ENCODE measurements at places on chromosomes 16 and 17.

DNA sequence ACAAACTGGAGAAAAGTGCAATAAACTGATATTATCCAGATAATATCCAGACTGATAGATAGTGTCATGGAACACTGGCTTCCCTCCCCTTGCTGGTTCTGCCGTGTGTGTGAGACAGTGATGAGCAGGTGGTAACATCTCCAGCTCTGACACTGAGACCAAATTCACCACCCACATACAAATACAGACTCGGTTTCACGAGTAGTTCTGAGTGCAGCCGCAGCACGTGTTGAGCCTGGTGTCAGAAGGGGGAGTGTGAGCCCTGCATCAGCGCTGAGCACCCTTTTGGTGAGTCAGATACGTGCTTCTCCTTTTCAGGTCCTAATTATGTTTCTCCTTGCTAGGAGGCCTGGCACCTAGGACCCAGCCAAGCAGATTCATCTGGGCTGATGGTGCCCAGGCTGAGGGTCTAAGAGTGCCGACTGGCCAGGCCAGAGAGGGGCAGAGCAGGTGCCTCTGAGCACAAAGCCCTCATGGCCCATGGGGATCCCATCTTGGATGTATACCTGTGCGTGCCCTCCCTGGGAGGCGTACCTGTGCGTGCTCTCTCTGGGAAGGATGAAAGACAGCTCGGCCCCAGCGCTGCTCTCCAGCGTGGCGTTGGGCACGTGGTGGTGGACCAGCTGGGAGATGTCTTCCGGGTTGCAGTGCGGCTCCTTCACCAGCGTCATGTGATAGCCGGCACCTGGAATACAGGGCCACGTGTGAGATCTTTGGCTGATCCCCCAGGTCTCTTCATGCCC lies 27.3 kb upstream of the RNPS1 start:
- H3K27me3 ChIP-seq, result no peaks in the 10 kb centered on the region
- H3K27ac ChIP-seq, result no peak overlapping the region
- peaks cover 10% of the 10 kb centered on the region for H3K4me1 ChIP-seq
- H3K36me3 ChIP-seq, result no peaks in the 10 kb centered on the region
- H3K4me3 ChIP-seq, result no peak overlapping the region
- DNase-seq, result no peak

GRCh38 chr17:34207572-34207971 lies 47.5 kb upstream of the CCL2 start:
- DNase-seq, result no peak
- H3K27me3 ChIP-seq, result peaks cover 17% of the 10 kb centered on the region
- no peak overlapping the region for H3K4me3 ChIP-seq
- no peak overlapping the region for H3K27ac ChIP-seq
- no peaks in the 10 kb centered on the region for H3K36me3 ChIP-seq

GRCh38 chr17:48541036-48541576 lies 3.8 kb downstream of the HOXB2 start:
- peaks cover 73% of the 10 kb centered on the region for H3K27me3 ChIP-seq
- H3K27ac ChIP-seq, result peak overlapping the region; percentile 94
- H3K36me3 ChIP-seq, result peaks cover 24% of the 10 kb centered on the region
- no peak for DNase-seq
- H3K4me3 ChIP-seq, result peak overlapping the region; percentile 100

DNA sequence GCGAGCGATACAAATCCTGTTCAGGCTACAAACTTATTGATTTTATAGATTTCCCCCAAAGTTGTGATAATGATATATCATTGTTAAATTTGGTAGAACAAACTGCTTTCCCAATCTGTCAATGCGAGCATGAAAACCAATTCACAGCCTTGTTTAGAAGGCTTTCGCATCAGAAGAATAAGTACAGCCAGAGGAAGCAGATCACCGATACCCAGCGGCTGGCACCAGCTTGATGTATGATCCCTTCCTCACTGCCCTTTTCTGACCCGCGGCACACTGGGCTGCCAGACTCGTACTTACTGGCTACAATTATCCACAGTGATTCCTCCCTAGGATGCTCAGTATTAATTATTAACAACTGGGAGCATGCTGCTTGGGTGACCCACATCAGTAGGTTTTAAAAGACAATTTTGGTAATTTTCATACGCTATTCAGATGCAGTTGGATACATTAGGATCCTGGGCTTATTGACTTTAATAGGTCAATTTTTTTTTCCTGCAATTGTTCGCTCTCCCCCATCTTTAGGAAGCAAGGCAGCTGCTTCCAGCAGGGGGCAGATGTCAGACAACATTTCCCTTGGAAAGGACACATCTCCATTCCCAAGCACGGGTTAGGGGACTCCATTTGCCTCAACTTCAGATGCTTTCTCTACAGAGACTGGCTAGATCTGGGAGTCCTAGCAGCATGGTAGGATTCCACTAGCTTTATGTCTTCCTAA lies 582.7 kb upstream of the PSMD7 start:
- no peak for DNase-seq
- H3K4me3 ChIP-seq, result no peak overlapping the region
- no peaks in the 10 kb centered on the region for H3K27me3 ChIP-seq
- H3K4me1 ChIP-seq, result no peaks in the 10 kb centered on the region

- DNase-seq, result no peak
- H3K36me3 ChIP-seq, result no peaks in the 10 kb centered on the region
- H3K27ac ChIP-seq, result no peak overlapping the region
- H3K4me3 ChIP-seq, result no peak overlapping the region
- peaks cover 46% of the 10 kb centered on the region for H3K4me1 ChIP-seq
- peaks cover 80% of the 10 kb centered on the region for H3K27me3 ChIP-seq
These were observed 352 bp upstream of the VMO1 start for GRCh38 chr17:4786516-4786915.

GRCh38 chr17:71316176-71316897 lies 804.5 kb upstream of the SOX9 start:
- no peaks in the 10 kb centered on the region for H3K4me1 ChIP-seq
- no peaks in the 10 kb centered on the region for H3K27me3 ChIP-seq
- no peak overlapping the region for H3K27ac ChIP-seq
- no peak overlapping the region for H3K4me3 ChIP-seq
- no peak for DNase-seq

GRCh38 chr17:42657824-42658588 lies 1.1 kb upstream of the TUBG2 start:
- peaks cover 38% of the 10 kb centered on the region for H3K27me3 ChIP-seq
- no peak for DNase-seq
- H3K36me3 ChIP-seq, result no peaks in the 10 kb centered on the region
- peak overlapping the region; percentile 80 for H3K4me3 ChIP-seq

DNA sequence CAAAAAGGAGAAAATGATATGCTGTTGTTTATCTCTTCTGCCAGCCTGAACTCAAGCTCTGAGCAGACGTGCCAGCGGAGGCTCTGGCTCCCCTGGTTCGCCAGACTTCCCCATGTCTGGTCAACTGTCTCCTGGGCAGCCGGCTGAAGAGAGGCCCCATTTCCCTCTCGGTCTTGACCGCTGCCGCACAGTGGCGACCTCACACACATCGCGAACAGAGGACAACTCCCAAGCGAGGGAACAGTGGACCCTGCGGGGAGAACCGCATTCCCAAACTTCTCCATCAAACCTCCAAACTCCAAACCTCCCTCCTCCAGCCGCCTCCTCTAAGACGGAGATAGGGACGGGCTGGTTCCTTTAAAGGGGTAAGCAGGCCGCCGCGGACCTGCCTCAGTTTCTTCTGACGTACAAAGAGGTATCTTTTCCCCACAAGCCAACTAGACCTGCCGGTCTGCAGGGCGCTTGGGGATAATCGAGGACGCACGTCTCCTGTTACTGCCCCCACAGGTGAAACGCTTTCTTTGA lies 24.9 kb upstream of the RFFL start:
- H3K4me1 ChIP-seq, result peaks cover 54% of the 10 kb centered on the region
- peak; percentile 27 for DNase-seq
- no peaks in the 10 kb centered on the region for H3K27me3 ChIP-seq
- peak overlapping the region; percentile 89 for H3K27ac ChIP-seq

GRCh38 chr16:88553739-88554138 lies 16.5 kb upstream of the ZC3H18 start:
- peaks cover 69% of the 10 kb centered on the region for H3K27me3 ChIP-seq
- H3K27ac ChIP-seq, result no peak overlapping the region
- no peak overlapping the region for H3K4me3 ChIP-seq
- DNase-seq, result no peak
- peaks cover 22% of the 10 kb centered on the region for H3K4me1 ChIP-seq

- no peaks in the 10 kb centered on the region for H3K36me3 ChIP-seq
- no peak overlapping the region for H3K27ac ChIP-seq
- H3K4me1 ChIP-seq, result no peaks in the 10 kb centered on the region
- no peak overlapping the region for H3K4me3 ChIP-seq
- no peaks in the 10 kb centered on the region for H3K27me3 ChIP-seq
- DNase-seq, result no peak
These were observed 210.6 kb upstream of the KCNJ16 start for GRCh38 chr17:69864462-69864861.

- no peak for DNase-seq
- no peak overlapping the region for H3K27ac ChIP-seq
- no peaks in the 10 kb centered on the region for H3K27me3 ChIP-seq
- H3K4me1 ChIP-seq, result peaks cover 16% of the 10 kb centered on the region
- H3K4me3 ChIP-seq, result no peak overlapping the region
- peaks cover 55% of the 10 kb centered on the region for H3K36me3 ChIP-seq
These were observed 41.0 kb downstream of the PTRH2 start for GRCh38 chr17:59666235-59666634.

Data from activated naive CD4-positive, alpha-beta T cell treated with anti-CD3 and anti-CD28 coated beads, Interleukin-2, amount 10 ng/mL, durations not matched to agents 7 days and 5 days (primary cell).